ENCODE measurements at places on chromosomes 2 and 18.

GRCh38 chr2:157052685-157053224, 204.8 kb upstream of the GALNT5 start:
- no peak for DNase-seq

DNA sequence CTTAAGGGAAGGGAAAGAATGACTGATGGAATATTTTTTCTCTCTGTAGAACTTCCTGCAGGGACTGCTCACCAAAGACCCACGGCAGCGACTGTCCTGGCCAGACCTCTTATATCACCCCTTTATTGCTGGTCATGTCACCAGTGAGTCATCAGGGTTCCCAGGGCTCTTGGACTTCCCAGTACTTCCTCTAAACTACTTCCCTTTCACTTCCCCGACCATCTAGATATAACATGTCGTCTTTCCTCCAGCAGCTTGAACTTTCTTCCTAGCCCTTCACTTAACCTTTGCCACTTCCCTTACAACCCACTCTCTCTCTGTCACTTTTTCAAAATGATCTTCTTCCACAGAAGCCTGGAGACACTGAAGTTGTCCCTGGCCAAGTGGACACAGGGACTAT, 7.2 kb downstream of the STK36 start:
- no peak for DNase-seq

DNA sequence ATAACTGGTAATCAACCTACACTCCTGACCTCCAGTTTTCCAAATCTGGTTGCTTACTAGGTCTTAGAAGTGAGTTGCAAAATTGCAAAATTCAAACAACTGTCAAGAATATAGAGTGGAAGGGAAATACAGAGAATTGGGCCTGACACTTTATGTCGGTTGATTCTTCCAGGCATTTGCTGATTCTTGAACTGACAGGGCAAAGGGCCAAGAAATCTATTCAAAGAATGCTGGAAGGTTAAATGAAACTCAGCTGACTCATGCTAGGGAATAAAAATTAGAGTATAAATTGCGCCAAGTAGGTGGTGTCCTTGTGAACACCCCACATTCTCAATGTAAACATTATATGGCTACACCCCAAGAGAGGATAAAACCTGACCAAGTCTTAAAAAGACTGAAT, 21.5 kb upstream of the ZSCAN30 start:
- no peak for DNase-seq

- no peak for DNase-seq
Measured at GRCh38 chr2:54254180-54254579, 1.8 kb downstream of the TSPYL6 start.

- DNase-seq, result no peak
Measured at GRCh38 chr18:50622320-50622719, 62.4 kb downstream of the MAPK4 start.
